GM12892 (cell line): ENCODE measurements at places on chromosomes 3 and 15.

GRCh38 chr3:186182850-186183249 lies 74.0 kb upstream of the ETV5 start:
- no peak for DNase-seq

DNA sequence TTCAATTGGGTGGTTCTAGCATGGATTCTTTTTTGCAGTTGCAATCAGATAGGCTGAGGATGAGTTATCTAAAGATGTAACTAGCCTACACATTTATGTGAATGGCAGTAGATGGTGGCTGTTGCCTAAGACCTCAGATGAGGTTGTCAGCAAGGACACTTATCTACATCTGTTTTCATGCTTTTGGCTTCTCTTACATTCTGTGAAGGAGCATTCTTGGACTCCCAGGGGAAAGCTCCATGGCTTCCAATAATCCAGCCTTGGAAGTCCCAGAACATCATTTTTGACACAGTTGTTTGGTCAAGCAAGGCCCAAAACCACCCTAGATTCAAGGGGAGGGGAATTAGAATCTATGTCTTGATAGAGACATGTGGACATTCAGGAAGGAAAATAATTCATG lies 332.2 kb upstream of the RBMS3 start:
- DNase-seq: no peak

DNA sequence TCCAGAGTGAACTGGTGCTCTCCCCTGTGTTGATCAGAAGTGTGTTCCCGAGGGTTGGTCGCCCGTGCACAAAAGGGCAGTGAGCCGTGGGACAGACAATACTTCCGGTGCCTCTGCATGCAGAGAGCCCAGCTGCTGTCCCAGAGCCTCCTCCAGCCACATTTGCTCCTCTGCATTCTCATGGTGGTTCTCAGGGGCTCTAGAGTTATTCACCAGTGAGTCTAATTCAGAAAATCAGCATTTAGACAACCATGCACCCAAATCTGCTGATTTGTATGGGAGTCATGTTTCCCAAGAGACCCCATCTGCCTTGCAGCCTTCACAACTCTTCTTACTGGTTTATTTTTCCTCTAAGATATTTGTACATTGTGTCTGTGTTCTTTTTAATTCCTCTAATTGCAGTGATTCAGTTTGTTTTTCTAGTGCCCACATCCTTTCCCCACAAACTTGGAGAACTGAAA lies 107.0 kb upstream of the SPRED1 start:
- no peak for DNase-seq

GRCh38 chr3:133412183-133413132 lies 12.6 kb downstream of the BFSP2 start:
- no peak for DNase-seq

GRCh38 chr15:77753281-77753873 lies 120.7 kb upstream of the LINGO1 start:
- DNase-seq: no peak

DNA sequence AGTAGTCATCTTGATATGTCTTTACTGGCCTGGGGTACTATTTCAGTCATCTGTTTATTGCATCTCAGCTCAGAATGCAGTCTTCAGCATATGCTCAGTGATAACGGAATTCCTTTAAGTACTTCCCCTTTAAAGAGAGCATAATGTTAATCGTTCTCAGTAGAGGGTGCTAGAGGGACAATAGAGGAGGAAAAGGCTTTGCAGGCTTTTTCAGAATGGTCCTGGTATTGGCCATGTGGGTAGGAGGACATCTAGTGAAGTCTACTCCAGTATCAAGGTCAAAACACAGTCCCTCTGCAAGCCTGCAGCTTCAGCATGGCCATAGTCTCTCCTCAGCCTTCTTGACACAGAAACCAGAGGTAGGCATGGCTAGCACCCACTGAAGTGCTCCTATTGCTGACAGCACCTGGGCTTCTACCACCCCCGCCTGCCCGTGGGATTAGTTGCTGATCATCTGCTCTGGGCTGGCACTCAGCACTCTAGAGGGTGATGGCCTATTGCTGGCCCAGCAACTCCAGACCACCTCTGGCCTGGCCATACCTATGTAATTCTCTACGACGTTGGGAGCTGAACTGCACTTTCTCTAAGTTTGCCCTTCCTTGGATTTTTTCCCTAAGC lies 65.4 kb downstream of the KCNH8 start:
- DNase-seq: no peak

GRCh38 chr3:27666272-27666671 lies 55.9 kb downstream of the EOMES start:
- DNase-seq: no peak

GRCh38 chr3:32216172-32216783 lies 22.2 kb upstream of the CMTM8 start:
- DNase-seq: no peak

DNA sequence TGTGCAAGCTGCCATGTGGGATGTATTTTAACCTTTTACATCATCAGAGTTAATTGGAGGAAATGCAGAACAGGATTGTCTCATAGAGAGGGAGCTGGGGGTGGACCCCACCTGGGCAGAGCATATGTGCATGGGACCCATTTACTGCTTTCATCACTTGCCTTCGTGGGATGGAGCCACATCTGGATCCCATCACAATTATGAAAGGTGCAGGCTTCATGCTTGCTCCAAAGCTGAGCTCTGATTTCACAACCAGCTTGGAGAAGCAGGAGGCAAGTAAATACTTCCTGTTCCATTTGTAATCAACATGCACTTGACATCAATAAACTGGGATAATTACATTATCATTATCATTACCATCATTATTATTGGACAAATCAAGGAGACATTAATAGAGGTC lies 161.9 kb downstream of the ALDH1A2 start:
- DNase-seq: no peak

- DNase-seq: no peak
These were observed 93.3 kb upstream of the SLC7A14 start for GRCh38 chr3:170679190-170679589.

- DNase-seq: no peak
These were observed 56.9 kb downstream of the TJP1 start for GRCh38 chr15:29765234-29765841.

GRCh38 chr15:26084771-26085170 lies 221.6 kb upstream of the ATP10A start:
- no peak for DNase-seq

DNA sequence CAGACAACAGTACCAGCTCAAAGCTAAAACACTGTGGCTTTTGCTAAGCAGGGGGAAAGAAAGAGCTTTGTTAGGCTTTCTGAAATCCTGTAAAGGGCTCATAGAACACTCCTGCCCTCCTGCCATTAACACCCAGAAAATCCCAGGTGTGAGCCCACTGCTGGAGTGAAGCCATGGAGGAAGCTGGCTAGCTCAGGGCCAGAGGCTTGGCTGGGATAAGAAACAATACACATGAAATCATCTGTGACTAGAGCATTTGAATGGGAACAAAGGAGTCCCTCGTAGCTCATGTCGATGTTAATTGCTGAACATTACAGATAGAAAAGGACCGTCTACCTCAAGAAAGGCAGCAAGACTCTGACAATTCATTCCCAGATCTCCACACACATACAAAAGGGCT lies 23.5 kb downstream of the RUVBL1 start:
- no peak for DNase-seq

GRCh38 chr3:2303566-2303965 lies 204.9 kb downstream of the CNTN4 start:
- DNase-seq: no peak

- no peak for DNase-seq
These were observed 142.4 kb downstream of the ANXA2 start for GRCh38 chr15:60255390-60255789.

DNA sequence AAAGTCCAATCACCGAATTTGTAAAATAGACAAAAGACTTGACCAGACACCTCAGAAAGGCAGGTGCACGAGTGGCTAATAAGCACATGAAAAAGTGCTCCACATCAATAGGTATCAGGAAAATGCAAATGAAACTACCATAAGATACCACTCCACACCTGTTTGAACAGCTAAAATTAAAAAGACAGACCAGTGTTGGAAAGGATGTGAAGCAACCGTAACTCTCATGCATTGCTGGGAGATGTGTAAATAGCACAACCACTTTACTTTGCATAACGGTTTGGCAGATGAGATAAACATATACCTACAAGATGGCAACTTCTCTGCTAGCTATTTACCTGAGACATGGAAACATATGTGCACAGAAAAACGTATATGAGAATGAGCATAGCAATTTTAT lies 56.9 kb downstream of the CADPS start:
- DNase-seq: no peak

- DNase-seq: no peak
These were observed 40.3 kb downstream of the COPS2 start for GRCh38 chr15:49115062-49115461.

DNA sequence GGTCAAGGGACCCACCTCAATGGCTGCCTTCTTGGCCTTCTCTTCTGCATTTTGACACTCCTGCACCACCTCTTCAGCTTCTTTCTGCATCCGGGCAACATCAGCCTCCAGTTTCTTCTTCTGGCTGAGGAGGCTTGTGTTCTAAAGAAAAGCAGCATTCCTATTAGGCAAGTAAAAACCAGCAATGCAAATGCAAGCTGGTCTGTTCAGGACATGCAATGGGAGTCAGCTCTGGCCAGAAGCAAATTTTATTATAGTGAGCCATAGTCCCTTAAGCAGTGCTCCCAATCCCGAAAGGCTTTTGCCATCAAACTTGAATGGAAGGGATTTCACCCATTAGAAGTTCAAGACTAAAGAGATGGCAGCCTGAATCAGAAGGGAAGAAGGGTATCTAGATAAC lies 97.7 kb downstream of the HHLA2 start:
- DNase-seq: no peak

DNA sequence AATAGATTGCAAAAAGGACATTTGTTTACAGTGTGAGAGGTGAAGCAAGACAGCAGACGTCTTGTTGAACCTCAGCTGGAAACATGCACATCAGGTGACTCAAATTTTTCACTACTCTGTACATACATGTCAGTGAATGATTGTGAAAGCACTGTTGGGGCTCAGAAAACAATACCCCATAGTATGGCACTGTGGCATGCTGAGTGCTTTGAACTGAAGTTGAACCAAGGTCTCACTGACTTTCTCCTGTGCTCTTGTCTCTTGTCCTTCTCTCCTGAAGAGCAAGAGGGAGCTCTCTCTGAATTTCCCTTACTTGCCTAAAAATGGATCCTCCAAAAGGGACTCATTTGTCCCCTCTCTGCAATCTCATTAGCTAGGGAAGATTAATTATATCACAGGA lies 24.5 kb upstream of the NEDD4 start:
- no peak for DNase-seq

DNA sequence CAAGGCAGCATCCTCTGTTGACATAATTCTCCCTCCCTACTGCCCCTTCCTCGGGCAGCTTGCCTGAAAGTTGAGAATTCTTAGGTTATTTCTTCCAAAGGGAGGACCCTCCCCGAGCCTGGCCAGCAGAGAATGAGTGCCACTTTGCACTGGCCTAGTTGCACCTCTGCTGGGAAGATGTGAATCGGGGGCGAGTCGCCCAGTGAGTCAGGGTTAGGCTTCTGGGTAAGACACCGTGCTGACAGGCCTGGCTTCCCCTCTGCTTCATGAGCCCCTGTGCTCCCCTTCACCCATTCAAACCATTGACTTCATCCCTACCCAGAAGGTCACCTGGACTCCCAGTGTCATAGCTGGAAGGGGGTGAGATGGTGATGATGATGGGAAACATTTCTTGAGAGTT lies 82.3 kb downstream of the AAGAB start:
- no peak for DNase-seq

- DNase-seq: no peak
These were observed 88.3 kb downstream of the RSL24D1 start for GRCh38 chr15:55108448-55108847.

GRCh38 chr3:183287301-183287971 lies 34.4 kb downstream of the B3GNT5 start:
- no peak for DNase-seq

DNA sequence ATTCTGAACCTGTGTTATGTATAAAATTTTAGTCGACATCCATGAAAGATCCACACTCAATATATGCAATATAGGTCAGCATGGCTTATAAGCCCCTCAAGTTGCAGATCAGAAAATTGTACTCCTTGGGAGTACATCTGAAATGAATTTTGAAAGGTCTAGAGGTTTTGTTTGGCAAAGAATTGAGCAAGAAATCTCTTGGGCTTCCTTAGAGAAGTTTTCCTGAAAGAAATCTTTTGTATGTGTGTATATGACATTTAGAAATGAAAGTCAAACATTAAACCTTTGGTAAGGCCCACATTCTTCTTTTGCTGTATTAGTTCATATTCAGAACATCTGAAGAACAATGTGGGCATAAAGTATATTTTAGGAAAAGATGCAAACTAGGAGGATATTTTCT lies 1006.6 kb downstream of the NAALADL2 start:
- no peak for DNase-seq

DNA sequence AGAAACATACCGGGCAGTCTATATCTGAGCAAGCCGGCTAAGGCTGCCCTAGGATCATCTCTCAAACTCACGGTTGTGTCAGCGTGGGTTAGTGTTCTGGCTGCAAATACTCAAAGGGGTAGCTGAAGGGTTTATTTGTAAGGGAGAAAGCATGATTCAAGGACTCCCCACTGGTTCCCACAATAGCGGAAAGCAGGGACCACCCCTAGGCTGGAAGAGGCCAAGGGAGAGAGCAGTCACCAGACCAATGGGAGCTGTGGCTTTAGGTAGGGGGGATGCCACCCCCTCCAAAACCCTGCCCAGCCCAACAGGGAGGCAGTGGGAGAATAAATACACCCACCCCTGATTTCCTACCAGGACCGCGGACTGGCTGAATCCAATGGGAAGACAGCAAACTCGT lies 7.3 kb upstream of the LMCD1 start:
- no peak for DNase-seq

DNA sequence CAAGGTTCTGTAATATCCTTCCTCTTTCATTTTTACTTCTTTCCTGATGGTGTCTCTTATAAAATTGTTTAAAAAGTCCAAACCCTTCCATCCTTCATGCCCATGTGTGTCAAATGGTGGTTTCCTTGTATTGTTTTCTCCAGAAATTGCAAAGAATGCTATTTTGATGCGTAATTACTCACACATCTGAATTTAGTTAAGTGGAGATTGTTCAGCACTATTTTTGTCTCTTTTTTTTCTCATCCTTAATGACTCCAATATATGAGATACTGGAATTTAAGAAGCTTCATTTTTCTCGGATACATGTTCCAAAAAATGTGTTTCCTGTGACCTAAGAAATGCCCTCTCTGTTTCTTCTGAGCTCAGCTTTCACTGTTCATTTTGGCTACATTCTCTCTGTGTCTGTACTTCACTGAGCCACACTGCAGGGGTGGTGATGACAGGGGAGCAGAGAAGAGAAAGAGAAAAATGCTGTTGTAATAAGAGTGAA lies 799.8 kb downstream of the DIPK2A start:
- DNase-seq: no peak
